ENCODE measurements at places on chromosomes 5 and 9.

GRCh38 chr9:113152699-113153098 is 1.9 kb downstream of the SLC31A2 start:
- DNase-seq: no peak

DNA sequence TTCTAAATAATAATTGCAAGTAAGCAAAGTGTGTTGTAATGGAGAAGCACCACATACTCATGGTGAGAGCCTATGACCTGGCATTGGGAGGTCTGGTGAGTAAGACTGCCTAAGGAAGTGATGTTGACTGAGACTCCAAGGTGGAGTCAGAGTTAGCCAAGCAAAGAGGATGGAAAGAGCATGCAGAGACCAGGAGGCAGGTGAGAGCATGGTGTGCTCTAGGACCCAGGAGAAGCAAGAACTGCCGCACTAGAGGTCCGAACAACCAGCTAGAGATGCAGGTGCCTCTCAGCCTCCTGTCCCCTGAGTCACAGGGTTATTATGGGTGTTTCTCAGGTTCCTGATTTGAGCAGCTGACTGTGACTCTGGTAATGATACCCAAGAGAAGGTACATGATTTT is 27.3 kb downstream of the ANP32B start:
- DNase-seq: no peak

GRCh38 chr5:62671479-62671878 is 92.9 kb downstream of the LRRC70 start:
- no peak for DNase-seq

DNA sequence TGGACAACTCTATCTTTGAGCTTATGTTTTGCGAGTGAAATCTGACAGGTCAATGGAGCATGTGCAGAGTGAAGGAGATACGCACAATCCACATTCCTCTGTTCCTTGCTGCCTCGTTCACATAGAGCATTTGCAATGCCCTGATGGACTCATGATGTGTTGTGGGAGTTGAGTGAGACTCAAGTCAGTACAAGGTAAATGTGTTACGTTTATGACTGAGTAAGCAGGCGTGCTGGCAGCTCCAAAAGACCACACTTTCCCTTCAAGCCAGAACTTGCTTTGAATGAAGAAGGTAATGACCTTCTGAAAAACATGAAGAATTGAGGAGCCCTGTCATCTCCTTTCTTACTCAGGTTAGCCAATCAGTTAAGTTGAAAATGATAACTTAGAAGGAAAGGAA is 477.8 kb downstream of the CTNND2 start:
- no peak for DNase-seq

- no peak for DNase-seq
Observed at GRCh38 chr5:56641635-56642260, 173.6 kb upstream of the MAP3K1 start.

DNA sequence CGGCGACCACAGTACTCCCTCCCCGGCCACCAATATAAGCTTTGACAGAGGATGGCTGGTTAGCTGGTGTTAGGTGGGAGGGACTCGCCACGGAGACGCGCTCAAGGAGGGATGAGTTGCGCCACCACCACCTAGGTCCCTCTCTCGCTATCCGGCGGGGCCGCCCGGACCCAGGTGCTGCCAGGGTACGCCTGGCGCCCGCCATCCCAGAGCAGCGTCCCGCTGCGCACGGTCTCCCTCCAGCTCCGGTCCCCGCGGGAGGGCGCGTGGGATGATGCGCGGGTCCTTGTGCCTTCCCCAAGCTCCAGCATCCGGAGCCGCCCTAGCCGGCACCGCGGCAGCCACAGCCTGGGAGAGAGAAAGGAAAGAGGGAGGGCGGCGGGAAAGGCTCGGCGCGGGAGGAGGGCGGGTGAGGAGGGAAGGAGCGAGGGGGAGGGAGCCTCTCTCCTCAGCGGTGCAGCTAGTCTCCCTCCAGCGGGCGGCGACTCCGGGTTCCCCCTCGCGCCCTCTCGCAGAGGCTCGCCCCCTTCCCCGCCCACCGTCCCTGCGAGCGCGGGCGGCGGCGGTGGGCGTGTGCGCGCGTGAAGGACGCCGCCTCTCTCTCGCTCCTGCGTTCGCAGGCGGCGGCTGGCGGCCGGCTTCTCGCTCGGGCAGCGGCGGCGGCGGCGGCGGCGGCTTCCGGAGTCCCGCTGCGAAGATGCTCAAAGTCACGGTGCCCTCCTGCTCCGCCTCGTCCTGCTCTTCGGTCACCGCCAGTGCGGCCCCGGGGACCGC is at the start of gene CAMK4:
Gene CAMK4 (plus strand): TSS at position 598 of the 774 bp plus-strand sequence. CDS start 100 bp downstream, at position 698.
- DNase-seq: peak; percentile 71

DNA sequence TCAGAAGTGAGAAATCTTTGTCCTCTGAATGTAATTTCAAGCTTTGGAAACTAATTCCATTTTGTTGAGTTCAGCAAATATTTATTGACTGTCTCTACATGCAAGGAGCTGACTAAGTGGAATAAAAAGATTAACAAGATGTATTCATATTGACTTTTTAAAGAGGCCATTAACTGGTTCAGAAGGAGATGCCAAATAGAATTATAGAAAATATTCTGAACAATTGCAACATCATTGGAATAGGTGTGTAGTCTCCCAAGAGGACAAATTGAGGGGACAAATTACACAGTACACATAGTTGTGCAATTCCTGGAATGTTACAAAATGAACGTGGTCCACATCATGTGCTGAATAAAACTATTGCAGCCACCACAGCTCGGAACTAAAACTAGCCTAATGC is 224.2 kb downstream of the NPR3 start:
- DNase-seq: no peak

GRCh38 chr5:180099733-180100611 is 28.4 kb upstream of the RNF130 start:
- DNase-seq: no peak

DNA sequence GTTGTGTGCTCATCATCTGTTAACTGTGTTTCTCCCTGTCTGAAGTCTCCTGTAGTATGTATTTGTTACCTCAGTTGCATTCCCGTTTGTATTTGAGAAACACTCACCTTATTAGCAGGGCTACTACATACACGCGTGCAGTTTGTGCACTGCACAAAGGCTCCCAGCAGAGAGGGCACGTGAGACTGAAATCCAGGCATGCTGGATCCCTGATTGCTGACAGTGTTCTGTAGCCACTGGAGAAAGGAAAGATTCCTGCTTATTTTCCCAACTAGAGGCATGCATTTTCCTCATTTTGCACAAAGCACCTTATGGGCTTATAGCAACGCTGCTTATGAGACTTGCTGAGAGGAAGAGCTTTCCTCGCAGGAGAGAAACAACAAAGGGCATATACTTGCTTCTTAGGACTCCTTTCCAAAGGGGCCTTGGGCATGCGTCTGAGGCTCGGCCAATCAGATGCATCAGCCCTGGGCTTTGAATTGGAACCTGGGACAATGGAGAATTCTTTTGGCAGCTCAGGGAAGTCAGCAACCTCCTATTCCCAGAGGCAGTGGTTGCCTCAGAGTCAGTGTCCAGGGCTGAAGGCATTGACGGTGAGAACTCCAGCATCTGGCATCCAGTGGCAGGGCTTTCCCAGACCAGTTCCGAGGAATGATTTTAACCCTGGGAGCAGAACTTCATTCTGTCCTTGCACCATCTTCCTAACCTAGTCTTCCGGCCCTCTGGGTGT is 9.9 kb upstream of the MEGF10 start:
- DNase-seq: no peak

DNA sequence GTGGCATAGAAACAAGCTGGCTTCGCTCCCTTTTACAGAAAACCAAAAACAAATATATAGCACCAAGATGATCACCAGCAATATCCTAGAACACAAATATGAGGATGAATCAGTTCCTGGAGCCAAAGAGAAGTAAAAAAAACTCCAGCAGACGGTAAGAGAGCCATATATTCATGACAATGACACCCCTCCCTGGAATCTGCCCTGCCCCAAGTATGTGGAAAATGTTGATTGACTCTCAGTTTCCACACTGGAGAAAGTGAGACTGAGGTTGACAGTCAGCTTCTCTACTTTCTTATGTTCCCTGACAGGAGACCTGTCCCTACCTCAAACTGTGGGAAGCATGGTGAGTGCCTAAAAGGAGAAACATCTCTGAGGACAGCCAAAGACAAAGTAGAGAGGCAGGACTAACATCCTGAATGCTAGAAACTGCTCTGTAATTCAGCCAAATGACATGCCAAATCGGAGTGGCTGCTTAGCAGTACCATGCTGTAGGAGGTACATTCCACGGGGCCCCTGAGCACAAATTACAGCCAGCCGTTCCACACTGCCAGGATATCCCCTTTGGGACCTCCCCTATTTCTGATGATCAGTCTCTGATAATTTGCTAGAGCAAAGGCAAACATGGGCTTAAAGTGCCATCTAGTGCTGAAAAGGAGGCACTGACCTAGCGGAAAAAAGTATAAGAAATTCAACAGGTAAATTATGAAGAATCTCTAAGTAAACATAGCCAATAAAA is 424.0 kb upstream of the RGMB start:
- no peak for DNase-seq

- no peak for DNase-seq
Observed at GRCh38 chr9:83996126-83996525, 15.5 kb downstream of the RMI1 start.

DNA sequence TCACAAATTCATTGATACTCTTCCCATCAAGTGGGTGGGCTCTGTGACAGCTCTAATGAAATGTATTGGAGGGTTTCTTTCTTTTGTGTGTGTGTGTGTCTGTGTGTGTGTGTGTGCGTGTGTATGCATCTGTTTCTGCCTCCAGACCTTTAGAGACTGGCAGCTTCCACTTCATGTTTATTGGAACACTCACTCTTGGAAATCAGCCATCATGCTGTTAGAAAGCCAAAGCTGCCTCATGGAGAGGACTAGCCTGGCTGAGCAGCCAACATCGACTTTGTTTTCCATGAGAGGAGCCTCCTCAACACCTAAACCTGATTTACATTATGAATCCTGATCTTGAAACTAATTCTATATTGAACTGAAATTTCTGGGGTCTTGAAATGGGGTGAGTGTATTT is 128.5 kb upstream of the FAM174A start:
- DNase-seq: no peak

DNA sequence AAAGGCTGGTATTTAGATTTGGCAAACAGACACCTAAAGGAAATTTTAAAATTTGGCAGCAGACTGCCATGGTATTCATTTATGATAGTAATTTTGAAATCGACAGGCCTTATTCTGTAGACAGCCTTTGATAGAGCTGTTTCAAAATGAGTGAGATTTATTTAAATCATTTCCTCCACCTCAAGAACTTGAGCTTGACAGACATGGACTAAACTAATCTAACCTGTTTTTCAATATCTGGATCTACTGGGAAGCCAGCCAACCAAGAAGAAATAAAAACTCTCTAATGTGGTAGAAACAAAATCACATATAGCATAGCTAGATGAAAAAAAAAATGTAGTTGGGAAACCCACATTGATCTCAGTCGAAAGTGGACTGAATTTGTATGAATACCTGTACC is 56.9 kb upstream of the RASA1 start:
- DNase-seq: no peak

DNA sequence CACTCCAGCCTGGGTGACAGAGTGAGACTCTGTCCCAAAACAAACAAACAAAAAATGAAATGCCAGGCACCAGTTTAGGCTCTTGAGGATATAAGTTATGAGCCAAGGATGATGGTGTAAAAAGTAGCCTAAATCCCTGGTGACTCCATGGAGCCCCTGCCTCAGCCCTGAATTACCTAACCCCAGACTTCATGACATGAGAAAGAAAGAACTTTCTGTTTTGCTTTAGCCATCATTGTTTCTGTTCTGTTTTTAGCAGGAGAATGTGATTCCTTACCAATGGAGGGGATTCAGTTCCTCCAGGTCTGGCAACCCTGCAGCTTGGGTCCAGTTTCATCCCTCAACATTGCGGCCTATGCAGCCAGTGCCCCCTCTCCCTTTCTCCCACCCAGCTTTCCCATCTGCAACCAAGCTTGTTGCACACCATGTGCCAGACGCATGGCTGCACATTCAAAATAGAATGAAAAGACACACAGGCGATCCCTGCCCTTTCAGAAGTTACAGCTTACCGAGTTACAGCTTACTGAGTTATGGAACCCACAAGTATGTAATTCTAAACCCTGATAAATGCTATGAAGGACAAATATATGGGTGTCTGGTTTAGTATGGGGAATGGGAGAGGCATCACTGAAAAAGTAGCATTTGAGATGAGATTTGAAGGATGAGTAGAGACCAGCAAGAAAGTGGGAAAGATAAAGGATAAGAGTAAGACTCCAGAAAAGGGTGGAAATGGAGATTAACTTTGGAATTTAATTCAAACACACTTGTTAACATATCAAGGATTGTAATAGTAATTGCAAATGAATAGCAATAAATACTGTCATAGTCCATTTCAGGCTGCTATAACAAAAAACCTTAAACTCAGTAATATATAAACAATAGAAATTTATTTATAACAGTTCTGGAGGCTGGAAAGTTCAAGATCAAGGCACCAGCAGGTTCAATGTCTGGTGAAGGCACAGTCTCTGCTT is 6.0 kb upstream of the SEMA5A start:
- DNase-seq: no peak

DNA sequence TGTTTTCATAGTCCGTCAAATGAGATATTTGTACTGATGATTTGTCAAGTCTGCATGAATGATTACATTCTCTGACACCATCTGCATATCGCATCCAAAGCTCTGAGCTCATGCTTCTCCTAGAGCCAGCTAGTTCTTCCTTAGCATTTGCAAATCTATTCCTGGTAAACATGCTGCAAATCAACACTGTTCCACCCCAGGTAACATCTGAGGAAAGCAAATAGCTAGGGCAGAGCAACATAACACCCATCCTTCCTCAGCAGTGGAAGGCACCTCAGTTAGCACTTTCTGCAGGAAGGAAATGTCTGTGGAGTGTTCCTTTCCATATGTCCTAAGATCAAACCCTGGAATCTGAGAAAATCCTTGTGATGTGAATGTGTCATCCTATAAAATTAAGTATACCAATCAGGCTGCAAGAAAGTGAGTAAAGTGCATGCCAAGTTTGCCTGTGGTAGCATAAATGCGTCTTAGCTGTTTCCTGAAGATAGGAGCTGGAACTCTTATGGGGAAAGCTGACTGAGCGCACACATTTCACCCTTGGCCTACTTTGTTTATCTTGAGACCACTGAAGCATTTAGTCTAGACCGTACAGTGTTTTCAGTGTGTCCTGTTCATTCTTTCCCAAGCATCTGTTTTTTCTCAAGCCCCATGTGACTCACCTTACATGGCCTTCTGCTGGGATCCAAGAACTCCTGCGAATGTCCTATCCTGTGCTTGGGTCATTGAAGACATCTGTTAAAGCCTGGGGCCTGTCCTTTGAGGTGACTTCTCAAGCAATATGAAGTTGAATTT is 50.9 kb upstream of the STARD4 start:
- DNase-seq: no peak

DNA sequence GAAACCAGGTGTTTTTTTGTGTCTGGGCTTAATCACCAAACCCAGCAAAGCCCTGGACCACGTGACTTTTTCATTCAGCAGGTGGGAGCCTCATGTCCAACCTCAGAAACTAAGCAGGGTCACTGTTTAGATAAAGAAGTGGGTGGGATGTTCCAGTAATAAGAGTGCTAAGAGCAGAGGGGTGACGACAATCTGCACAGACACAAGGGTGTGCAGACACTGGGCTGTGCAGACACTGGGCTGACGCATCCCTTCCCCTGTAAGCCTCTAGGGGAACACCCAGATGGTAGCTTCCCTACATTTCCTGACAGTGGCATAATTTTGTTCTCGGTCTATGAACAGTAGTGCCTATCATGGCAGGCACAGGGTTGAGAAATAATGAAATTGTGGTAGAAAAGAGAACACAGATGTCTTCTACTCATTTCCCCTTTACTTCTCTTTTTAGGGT is 85.1 kb downstream of the SAXO1 start:
- DNase-seq: no peak
